ENCODE measurements at places on chromosomes 7 and 10. TPM values are rescaled to one million over a fixed set of nuclear protein-coding genes. Genes with fewer than 3 reads are reported as not detected.
A peak's percentile ranks its signal among the peaks of the same experiment; 100 is the strongest.

The EGR2 gene
- 3.5 TPM for total RNA-seq

The TAC1 gene
- not detected for total RNA-seq

The ELN gene
- total RNA-seq, result 246 TPM

The VWA2 gene
- 12.6 TPM for total RNA-seq

The ANKRD30A gene
- not detected for total RNA-seq

The MUC12 gene
- total RNA-seq, result not detected

The NPC1L1 gene
- 0.55 TPM for total RNA-seq

The CLRN3 gene
- total RNA-seq, result 0.49 TPM

The GIMAP1 gene
- 12.7 TPM for total RNA-seq

The CALHM2 gene
- 28.5 TPM for total RNA-seq

The CASD1 gene
- 28.5 TPM for total RNA-seq

The GBX1 gene
- total RNA-seq, result not detected

GRCh38 chr10:129323879-129324278 lies 143.2 kb upstream of the MGMT start:
- DNase-seq, result no peak

DNA sequence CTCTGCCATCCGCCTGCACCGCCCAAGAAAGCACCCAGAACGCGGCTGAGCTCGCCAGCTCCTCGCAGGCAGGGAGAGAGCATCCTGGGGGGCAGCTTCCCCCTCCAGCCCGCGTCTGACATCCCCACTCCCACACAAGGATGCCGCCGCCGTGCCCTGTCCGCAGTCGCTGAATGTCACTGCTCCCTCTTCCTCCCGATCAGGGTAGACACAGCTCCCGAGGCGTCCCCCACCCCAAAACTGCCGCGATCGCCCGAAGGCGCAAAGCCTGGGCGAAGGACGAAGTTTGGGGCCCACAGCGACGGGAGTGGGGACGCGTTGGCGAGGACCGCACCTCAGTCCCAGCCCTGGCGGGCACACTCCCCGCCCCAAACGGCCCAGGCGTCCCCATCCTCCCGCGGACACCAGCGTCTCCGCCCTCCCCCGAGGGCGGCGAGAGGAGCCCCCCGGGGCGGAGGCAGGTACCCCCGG lies 1.5 kb upstream of the KAT6B start:
- no peak for DNase-seq

DNA sequence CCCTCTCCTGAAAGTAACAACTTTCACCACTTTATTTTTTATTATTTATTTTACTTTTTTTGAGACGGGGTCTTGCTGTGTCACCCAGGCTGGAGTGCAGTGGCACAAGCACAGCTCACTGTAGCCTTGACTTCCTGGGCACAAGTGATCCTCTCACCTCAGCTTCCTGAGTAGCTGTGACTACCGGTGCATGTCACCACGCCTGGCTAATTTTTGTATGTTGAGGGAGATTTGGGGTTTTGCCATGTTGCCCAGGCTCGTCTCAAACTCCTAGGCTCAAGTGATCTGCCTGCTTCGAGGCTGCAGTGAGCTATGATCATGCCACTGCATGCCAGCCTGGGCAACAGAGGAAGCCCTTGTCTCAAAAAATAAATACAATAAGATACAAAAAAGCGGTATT lies 14.9 kb upstream of the SLIT1 start:
- no peak for DNase-seq

DNA sequence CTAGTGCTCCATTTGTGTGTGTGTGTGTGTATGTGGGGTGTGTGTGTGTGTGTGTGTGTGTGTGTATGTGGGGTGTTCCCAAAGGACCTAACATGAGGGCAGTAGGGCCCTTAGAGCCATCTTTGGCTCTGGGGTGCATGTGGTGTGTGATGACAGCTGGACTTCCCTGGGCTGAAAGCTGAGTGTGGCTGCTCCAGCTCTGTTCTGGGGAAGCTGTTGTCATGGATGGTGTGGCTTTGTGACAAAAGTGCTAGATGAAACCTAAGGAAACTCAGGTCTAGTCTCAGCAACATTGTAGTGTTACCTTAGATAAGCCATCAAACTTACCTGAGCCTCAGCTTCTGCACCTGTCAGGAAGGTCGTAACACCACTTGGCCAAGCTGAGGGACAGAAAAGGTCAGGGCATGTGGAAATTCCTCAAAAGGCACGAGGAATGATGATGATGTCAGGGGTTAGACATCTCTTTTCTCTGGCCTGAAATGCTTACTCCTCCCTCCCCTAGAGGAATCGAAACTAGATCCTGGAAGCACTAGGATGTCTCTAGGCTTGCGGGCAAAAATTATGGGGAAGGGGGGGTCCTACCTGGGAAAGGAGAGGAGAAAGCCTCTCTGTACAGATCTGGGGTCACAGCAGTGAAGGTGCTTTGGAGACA lies 115.4 kb downstream of the RPS24 start:
- no peak for DNase-seq

- DNase-seq, result no peak
Measured at GRCh38 chr7:100875356-100875751, 451 bp downstream of the SRRT start.

- DNase-seq, result no peak
Measured at GRCh38 chr7:25752967-25753791, 398.8 kb upstream of the NFE2L3 start.

- DNase-seq, result no peak
Measured at GRCh38 chr10:26739071-26739631, 41.6 kb downstream of the PDSS1 start.

GRCh38 chr10:75375838-75376237 lies 25.7 kb downstream of the ZNF503 start:
- peak; percentile 28 for DNase-seq

GRCh38 chr7:15855525-15856109 lies 169.1 kb upstream of the MEOX2 start:
- no peak for DNase-seq

DNA sequence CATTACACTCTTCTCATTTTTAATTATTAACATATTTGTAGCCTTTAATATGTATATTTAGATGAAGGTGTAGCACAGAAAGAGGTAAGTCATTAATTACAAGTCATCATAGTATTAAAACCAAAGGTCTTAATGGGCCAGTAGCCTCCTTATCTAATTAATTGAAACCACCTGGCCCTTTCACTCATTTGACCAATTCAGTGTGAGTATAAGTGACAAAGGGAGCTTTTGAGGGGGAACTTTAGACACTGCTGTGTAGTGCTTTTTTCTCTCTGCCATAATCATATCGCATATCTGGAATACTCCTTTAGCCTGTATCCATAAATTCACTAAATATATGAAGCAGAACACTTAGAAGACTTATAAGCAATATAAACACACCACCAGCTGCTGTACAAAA lies 562.9 kb upstream of the POT1 start:
- no peak for DNase-seq

DNA sequence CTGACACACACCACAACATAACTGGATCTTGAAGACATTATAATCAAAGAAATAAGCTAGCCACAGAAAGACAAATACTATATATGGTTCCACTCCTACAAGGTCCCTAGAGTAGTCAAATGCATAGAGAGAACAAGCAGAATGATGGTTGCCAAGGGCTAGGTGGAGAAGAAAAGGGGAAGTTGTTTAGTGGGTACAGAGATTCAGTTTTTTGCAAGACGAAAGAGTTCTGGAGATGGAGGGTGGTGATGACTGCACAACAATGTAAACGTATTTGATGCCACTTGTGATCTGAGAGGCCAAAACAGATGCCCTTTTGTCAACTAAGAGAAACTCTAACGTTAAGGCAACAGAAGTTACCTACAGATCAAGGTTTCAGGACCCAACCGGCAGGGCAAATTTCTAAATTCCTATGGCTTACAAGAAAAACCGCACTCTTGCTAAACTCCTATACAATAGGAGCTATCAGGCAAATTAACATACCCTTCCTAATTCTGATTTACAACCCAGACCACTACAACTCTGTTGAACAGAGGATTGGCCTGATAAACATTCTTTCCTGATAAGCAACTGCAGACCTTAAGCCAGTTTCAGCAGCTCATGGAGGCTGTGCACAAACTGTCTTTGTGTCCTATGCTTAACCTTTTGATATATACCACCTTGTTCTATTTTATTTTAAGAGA lies 69.0 kb downstream of the FAM107B start:
- no peak for DNase-seq

- no peak for DNase-seq
Measured at GRCh38 chr7:106284714-106285050, at the start of gene NAMPT. TSS of gene NAMPT (minus strand) at chr7:106284983. CDS start at chr7:106284884, 99 bp downstream.

- no peak for DNase-seq
Measured at GRCh38 chr10:104183682-104184081, 48.5 kb downstream of the CFAP43 start.

DNA sequence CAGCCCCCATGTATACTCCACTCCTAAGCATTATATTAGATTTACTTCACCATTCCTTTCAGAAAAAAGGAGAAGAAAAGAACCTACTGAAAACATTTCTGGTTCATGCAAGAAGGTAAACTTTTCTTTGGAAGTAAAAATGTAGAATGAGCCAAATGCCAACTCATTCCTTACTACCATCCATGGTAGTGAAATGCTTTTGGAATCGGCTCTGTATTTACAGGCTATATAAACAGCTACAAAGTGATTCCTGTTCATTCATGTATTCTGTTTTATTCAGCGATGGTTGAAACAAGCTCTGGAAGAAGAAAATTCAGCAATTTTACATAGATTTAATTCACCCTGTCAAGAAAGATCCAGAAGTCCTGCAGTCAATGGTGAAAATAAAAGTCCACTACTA lies 91.6 kb downstream of the KMT2E start:
- no peak for DNase-seq

DNA sequence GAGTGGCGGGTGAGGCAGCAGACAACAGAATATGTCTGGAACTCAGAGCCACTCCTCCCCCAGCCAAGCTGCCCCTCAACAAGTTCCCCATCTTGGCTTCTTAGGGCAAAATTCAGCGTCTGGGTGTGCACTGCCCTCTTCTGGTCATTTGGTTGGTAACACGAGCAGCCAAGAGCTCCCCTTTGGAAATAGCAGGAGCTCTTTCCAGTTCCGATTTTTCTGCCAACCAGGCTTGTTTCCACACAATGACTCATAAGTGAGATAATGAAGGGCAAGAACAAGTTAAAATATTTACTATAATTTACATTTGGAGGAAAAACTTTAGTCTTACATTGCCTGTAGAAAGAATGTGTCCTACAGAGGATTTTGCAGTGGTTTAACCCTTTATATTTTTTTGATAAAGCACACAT lies 70.5 kb downstream of the ADCYAP1R1 start:
- DNase-seq, result no peak

DNA sequence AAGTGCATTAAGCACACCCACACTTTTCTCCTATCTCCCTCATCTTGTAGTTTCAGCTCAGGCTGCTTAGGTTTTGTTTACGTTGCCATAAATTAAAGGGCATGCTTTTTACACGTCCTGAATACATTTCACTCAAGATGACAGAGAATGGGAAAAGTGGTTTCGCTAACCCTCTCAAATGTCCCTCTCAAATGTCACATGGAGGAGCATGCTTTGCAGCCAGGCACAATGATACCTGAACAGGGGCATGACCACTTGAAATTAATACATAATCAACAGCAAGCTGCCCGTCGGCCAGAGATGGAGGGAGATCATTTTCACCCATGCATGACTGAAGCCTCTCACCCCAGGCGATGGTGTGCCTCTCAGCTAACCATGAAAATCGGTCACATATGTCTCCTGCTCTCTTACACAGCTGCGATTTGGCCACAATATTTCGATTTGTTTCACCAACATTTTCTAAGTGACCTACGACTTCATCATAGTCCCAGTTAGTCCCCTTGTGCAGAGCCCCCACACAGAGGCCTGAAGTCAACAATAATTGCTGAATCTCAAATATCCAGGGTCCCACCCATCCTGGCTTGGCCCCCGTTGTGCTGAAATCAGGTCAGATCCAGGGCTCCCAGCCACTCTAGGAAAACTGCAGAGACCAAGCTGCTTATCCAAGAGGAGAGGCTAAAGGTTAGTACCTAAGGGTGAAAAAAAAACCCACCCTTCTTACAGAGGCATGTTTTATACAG lies 373.9 kb upstream of the NFE2L3 start:
- DNase-seq, result no peak

GRCh38 chr7:31679574-31680305 lies 7.3 kb upstream of the PPP1R17 start:
- DNase-seq, result no peak

DNA sequence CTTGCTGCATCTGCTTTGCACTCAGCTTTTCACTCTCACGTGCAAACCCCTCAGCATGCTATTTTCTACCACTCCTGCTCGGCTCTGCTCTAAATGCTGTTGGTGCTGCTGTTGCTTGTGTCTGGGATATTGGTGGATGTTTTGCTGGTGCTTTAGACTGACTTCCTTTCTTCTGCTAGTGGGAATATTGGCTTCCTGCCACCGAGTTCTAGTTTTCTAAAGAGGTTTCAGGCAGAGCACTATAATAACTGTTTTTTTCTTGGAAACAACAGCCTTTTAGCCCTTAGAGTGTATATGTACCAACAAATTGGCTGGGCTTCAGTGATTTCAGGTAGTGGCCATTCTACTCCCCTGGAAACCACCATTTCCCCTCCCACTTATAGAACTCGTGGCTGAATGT lies 27.8 kb downstream of the TMEM236 start:
- DNase-seq, result no peak

GRCh38 chr7:44967571-44968446 lies 11.0 kb downstream of the MYO1G start:
- no peak for DNase-seq
